GM23248 (cell line): ENCODE measurements at places on chromosomes 11 and 22.
A peak's percentile ranks its signal among the peaks of the same experiment; 100 is the strongest.

DNA sequence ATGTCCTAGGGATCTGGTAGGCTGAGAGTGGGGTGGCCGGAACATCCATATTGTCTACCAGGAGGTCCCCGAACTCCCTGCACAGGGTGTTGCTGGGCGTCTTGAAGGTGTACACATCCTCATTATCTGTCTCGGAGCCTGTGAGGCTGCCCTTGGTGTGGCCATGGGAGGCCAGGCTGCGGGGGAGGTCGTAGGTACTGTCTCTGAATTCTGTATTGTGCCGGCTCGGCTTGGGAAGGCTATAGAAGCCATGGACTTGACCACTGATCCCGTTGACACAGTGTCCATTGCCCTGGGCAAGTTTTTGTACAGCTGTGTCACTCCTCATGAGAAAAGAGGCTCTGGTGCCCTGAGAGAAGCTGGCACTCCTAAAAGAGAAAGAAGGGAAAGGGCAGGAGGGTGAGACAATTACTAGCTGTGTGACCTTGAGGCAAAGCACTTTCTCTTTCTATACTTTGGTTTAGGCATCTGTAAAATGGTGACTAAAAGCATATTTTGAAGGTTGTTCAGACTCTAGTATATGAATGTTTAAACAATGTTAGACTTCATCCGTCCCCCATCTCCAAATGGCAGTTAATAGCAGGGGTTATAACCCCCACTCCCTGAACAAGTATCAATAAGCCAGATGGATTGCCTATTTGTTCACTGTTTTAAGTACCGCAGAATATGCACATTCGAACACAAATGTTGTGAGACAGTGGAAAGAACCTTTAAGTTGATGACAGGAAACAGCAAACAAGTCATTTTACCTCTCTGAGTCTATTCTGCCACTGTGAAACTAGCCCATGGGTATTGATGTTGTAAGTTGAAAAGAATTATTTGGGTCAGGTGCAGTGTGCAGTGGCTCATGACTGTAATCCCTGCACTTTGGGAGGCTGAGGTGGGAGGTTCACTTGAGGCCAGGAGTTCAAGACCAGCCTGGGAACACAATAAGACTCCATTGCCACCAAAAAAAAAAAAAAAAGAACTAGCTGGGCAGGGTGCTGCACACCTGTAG, 38.3 kb downstream of the USP35 start:
- no peak for DNase-seq

GRCh38 chr22:39518996-39519680, 1.2 kb upstream of the ATF4 start:
- DNase-seq, result no peak

DNA sequence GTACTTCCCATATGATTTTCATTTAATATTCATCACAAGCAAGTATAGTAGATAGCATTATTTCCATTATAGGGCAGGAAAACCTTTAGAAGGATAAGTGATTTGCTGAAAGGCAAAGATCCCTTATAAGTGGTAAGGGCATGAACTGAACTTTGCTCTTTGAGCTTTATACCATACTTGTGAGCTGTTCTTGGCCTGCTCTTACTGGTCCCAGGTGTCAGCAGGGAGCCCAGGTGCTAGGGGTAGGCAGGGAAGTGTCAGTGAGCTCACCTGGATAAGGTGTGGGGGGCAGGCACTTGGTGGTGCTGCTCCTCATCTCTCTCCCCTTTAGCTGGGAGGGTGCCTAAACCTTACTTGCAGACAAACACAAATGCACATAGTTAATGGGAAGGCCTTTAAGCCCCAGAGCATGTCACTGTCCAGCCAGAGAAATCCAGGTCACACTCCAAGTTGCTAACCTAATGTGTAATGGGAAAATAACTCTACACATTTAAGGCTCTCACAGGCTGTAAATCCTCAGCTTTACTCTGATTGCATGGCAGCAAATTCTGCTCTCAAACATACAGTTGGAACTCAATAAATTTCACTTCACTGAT, 114.4 kb downstream of the PLEKHA7 start:
- DNase-seq, result no peak

DNA sequence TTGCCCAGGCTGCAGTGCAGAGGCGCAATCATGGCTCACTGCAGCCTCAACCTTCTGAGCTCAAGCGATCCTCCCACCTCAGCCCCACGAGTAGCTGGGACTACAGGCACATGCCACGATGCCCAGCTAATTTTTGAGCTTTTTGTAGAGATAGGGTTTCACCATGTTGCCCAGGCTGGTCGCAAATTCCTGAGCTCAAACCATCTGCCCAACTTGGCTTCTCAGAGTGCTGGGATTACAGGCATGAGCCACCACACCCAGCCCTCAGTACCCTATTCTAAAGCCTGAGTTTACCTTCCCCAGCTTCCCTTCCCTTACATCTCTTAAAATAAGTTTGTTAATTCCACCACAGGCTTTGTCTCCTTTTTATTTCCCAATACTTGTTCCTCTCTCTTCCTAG, 59.1 kb downstream of the AMBRA1 start:
- no peak for DNase-seq

DNA sequence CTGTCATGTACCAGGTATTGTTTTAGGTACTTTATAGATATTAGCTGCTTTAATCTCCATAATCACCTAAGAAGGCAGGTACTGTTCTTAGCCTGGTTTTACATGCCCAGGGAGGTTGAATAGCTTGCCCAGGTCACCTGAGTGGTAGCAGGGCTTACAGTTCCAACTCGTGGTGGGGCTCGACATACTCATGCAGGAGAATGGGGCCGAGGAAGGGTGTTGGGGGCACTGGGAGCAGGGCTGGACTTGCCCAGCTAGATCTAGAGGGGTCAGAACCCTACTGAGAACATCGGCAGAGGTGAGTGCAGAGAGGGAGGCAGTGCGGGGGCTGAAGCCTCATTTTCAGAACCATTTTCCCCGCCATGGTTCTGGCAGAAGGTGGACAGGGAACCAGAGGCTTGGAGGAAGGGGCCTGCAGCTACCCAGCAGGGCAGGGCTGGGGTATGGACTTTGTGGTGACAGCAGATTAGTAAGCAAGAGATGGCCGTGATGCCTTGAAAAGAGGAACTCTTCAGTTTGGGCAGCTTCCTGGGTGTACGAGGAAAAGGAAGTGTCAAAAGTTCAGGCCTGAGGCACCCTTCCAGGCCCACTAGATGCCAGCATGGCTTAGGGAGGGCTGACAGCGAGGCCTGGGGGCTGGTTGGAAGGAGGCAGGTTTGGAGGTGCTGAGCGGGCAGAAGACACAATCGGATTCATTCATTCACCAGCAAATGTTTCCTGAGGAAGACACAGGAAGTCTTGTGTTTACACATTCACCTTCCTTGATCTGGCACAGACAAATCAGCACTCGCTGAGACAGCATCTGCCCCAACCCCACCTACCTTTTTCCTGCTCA, 54.7 kb upstream of the LYVE1 start:
- DNase-seq, result no peak

GRCh38 chr11:41074318-41074717, 385.1 kb downstream of the LRRC4C start:
- no peak for DNase-seq

GRCh38 chr11:8442301-8442700, 151.7 kb downstream of the STK33 start:
- DNase-seq, result no peak

DNA sequence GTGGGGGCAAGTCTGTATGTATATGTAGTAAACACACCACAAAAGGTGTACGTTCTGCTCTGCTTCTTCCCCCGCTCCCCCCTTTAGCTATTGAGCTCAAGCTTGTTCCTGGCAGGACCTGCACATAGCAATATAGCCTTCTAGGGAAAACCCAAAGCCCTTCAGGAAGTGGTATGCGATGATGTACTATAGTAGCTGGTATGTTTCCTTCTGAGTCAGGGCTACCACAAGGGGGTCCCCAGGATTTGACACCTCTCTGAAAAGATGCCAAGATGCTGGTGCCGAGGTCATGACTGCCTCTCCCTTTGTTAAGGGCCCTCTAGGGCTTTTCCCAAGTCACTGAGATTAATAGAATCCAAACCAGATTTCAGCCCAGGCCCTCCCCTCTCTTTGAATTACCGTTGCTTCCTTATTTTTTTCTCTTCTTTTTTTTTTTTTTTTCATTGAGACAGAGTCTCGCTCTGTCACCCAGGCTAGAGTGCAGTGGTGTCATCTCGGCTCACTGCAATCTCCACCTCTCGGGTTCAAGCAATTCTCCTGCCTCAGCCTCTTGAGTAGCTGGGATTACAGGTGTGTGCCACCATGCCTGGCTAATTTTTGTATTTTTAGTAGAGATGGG, 268.4 kb downstream of the ETS1 start:
- DNase-seq, result no peak

- no peak for DNase-seq
Measured at GRCh38 chr11:35647421-35648093, 15.0 kb upstream of the TRIM44 start.

GRCh38 chr11:68373815-68374501, 61.6 kb downstream of the LRP5 start:
- DNase-seq, result peak; percentile 50

DNA sequence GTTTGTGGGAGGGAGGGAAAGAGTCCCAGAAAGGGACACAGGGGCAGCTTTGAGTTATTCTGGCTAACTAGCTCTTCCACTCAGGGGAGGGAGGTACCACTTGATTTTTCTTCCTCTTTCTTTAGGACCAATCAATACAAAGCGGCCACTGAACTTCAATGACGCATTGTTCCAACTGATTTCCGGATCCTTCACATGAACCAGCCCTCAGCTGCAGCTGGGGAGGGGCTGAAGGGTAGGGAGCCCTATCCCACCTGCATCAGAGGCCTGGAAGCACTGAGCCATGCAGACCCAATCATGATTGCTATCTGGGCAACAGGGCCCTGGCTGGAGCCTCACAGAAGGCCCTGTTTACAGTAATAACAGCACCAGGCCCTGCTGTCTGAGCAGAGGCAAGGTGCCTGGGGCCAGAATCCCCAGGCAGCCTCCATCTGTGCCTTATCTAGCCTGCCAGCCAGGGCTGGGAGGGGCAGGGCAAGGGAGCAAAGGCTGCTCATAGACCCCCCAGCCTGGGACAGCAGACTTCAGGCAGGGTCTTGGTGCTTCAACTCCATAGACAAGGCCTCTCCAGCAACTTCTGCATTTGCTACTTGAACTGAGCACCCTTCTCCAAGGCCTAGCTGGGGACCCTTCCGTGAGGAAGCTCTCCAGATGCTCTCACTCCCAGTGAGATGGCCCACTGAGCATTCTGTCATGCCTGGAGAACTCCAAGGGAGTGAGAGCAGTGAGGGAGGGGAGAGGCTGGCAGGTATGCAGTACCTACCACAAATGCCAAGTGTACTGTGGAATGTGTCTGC, 22.5 kb downstream of the CLPB start:
- DNase-seq, result no peak
